ENCODE measurements at places on chromosomes 2 and 18.

DNA sequence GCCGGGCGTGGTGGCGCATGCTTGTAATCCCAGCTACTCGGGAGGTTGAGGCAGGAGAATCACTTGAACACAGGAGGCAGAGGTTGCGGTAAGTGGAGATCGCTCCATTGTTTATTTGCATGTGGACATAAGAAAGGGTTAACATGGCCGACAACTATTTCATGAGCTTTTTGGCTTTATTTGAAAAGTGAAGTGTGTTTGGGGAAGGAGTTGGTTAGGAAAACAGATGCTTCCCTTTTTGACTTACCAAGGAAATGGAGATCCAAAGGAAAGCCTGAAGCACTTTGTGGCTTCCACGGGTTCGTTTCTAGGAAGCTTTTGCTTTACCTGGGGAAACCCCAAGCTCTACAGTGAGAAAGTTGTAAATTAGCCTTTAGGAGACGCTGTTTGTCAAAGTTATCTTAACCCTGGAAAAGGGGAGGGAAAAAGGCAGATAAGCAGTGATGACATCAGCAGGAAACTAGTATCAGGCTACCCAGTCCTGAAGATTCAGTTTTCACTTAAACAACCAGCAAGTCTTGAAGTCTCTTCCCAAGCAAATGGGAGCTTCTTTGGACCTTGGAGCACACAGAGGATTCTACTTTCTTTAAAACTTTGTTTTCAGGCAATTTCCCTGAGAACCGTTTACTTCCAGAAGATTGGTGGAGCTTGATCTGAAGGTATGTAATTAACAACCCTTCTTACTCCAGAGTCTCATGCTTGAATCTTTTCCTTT, at the start of gene CASP10:
CASP10 (plus strand) TSS at position 492 of the 715 bp plus-strand sequence. CDS start 2,637 bp downstream, outside the sequence.
- DNase-seq, result peak; percentile 11

DNA sequence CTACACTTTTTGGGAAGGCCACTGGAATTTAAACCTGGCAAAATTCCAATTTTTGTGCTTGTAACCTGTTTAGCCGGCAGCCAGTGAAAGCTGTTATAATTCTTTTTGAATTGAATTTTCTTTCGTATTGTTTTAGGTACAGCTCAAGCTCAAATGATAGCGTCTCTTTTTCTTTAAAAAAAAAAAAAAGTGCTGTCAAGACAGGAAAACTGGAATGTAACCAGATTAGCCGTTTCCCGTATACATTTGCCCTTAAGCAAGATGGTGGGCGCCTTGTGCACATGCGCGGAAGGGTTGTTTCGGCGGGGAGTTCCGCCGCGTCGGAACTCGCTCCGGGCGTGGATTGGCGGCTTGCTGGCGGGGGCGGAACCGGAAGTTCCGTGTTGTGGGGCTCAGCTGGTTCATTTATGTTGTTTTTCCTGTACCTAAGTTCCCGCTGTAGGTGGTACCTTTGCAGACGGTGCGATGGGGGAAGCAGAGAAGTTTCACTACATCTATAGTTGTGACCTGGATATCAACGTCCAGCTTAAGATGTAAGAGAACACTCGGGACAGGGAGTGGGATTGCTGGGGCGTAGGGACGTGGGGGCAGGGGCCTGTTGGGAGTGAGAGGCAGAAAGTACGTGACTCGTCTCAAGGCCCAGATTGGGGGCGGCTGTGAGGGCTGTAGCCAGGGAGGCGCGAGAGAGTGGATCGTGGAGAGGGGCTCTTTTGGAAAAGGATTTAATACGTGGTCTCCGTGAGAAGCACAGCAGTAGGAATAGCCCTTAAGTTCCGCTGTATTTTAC, at the start of gene PIK3C3:
PIK3C3 (plus strand) TSS at position 408 of the 787 bp plus-strand sequence; CDS start at position 466, 58 bp downstream.
- peak; percentile 95 for DNase-seq

GRCh38 chr18:3411854-3412268, 38.1 kb upstream of the TGIF1 start:
- peak; percentile 18 for DNase-seq

GRCh38 chr18:10076502-10077030, 162.8 kb downstream of the VAPA start:
- no peak for DNase-seq

GRCh38 chr2:25259737-25260124, 82.0 kb downstream of the DNMT3A start:
- no peak for DNase-seq

DNA sequence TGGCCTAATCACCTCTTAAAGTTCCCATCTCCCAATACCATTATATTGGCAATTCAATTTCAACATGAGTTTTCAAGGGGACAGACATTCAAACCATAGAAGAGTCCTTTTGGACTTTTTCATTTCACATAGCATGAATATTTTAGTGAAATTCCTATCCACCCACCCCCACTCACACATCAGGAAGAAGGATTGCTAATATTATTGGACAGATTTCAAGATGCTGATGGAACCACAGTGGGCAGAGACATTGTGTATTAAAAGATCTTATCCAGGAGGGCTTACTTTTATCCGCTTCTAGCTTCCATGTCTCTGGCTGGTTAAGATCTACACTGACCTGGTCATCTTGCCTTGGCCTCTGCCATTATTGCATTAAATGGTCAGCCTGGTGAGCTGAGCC, 297.4 kb upstream of the ACVR2A start:
- no peak for DNase-seq

All from stimulated activated CD4-positive, alpha-beta T cell treated with anti-CD3 and anti-CD28 coated beads, Interleukin-1b, Interleukin-23, amount 100 ng/mL, for 48 hours (primary cell).